Stimulated activated CD8-positive, alpha-beta memory T cell treated with anti-CD3 and anti-CD28 coated beads, Interleukin-15, amount 100 ng/mL, for 24 hours (primary cell): ENCODE measurements at places on chromosomes 1 and 21.
A peak's percentile ranks its signal among the peaks of the same experiment; 100 is the strongest.

- no peak for DNase-seq
Measured at GRCh38 chr1:150161747-150162581, 12.2 kb downstream of the PLEKHO1 start.

- DNase-seq: no peak
Measured at GRCh38 chr1:201561601-201562000, 22.7 kb downstream of the NAV1 start.

DNA sequence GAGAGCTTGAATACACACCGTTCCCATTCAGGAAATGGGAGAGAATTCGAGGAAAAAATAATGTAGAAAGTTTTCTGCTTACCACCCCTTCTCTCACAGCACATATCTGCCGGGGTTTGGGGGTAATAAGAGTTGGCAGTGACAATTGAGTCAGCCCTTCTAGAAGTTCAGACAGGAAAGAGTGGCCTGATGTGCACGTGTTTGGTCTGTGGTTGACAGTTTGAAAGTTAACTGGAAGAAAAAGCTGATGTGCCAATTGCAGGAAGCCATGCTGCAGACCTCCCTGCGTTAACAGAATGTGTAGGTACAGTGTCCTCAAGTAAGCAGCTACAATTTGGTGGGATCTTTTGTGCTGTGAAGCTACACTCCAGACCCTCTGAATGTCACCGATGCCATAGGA, 50.9 kb downstream of the DHX9 start:
- no peak for DNase-seq

DNA sequence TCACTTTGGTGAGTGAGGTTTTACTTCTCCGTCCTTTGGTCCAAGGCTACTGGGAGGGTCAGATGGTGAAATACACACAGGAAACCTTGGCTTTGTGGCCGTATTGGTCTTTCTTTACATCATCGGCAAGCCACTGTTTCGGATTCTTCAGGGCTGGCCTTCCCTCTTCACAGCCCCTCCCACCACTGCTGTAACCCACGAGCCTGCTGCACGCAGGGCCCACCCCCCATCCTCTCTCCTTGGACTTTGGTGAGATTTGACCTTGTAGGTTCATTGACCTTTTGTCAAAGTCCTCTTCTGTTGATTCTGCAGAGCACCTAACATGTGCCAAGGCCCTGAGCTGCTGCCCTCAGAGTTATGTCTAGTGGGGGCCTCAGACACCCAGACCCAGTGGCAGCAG, 328.6 kb downstream of the CAMTA1 start:
- DNase-seq: no peak

- no peak for DNase-seq
Measured at GRCh38 chr1:114554577-114554976, 26.8 kb downstream of the BCAS2 start.

- DNase-seq: no peak
Measured at GRCh38 chr1:1206966-1207531, 657 bp upstream of the TNFRSF18 start.

- no peak for DNase-seq
Measured at GRCh38 chr1:231274119-231274825, 33.3 kb downstream of the GNPAT start.

DNA sequence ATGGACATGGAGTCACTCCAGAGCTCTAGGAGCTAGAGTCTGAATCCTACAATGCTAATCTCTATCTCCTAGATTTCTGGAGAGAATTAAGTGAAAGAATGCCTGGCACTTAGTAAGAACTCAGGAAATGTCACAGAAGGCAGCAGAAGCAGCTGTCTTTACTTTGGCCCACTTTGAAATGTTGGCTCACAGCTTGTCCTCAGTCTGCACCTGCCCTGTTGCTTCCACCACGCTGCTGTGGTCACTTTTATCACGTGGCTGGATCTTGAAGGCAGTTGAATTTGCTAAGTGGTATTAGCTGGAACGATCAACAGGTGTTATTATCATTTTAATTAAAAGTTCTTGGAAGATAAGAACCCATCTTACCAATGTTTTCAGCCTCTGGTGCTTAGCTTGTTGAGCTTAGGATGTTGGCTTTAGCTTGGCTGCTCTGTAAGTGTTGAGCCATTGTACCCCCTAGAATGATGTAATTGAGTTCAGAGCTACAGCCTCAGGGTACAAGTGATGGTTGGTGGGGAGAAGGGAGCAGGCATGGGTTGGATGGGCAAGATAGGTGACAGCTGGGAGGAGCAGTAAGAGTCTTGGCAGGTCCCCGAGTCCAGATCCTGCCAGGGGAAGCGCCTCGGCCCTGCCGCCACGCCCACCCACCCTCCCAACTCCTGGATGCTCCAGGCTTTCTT, 41.9 kb upstream of the EPS8L3 start:
- no peak for DNase-seq

DNA sequence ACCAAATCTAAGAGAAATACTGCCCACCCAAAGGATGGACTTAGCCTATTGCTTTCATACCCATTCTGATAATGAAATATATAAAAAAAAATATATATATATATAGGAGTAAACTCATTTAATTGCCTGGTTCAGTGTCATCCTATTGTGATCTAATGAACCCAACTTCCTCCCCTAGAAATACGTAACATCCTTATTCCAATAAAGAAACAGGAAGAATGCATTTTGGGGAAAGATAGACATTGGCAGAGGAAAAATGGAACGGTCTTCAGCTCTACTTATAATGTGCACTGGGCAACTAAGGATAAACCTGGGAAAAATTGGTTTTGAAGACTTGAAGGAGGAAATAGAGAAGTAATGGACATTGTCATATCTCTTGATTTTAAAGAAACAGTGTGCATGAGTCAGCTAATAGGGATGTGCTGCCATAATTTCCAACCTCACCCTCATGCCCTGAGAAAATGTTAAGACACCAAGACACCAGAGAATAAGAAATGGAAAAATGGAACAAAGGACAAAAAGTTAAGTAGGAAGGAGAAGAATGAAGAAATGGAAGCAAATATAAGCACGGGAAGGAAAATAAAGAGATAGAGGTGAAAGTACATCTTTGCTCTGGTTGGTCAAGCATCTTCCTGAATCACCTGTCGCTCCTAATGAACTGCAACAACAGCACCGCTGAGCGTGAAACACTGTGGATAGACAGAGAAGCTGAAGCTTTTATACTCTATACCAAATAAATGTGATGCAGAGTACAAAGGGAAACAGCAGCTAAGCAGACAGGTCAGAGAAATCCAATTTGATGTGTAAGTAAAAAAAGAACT, 5.4 kb downstream of the UBR4 start:
- DNase-seq: no peak

GRCh38 chr1:208024406-208024805, 113.5 kb upstream of the CD34 start:
- DNase-seq: no peak

GRCh38 chr1:226754793-226755533, 15.9 kb upstream of the ITPKB start:
- no peak for DNase-seq

GRCh38 chr1:39795651-39796050, 7.0 kb upstream of the BMP8B start:
- no peak for DNase-seq

GRCh38 chr1:194866153-194866552, 1679.7 kb upstream of the B3GALT2 start:
- no peak for DNase-seq

DNA sequence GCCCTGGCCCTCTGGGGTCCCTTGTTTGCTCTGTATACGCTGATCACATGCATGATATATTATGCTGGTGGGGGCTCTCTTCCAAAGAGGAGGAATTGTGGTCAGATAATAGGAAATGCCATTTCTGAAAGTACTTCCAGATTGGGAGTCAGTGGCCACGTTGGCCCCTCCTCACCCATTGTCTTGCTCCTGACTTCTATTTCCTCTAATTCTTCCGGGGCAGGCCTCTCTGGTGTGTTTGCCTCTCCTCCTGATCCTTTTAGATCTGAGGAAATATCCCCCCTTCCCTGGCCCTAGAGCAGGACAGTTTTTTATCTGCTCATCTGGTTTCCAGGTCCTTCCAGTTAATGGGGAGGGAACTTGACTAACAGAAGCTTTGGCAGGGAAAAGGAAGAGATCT, 2.9 kb downstream of the VANGL2 start:
- no peak for DNase-seq

DNA sequence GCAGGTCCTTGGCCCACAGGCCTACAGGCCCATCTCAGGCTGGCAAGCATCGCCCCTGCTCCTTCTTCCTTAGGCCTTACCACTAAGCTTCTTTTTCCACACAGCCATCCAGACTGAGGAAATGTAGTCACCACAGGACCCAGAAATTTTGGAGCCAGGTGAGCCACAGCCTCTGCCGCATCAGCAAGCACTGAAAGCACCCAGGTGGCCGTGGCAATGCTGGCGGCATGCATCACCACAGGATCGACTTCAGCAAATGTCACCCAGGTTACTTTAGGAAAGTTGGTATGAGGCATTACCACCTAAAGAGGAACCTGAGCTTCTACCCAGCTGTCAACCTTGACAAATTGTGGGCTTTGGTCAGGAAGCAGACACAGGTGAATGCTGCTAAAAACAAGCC, 11.6 kb downstream of the PIGM start:
- no peak for DNase-seq

- DNase-seq: no peak
Measured at GRCh38 chr1:219176168-219176567, 2.5 kb downstream of the LYPLAL1 start.

- no peak for DNase-seq
Measured at GRCh38 chr1:51622455-51622913, 5.6 kb downstream of the OSBPL9 start.

- peak; percentile 22 for DNase-seq
Measured at GRCh38 chr21:36028127-36029069, 31.9 kb downstream of the SETD4 start.

DNA sequence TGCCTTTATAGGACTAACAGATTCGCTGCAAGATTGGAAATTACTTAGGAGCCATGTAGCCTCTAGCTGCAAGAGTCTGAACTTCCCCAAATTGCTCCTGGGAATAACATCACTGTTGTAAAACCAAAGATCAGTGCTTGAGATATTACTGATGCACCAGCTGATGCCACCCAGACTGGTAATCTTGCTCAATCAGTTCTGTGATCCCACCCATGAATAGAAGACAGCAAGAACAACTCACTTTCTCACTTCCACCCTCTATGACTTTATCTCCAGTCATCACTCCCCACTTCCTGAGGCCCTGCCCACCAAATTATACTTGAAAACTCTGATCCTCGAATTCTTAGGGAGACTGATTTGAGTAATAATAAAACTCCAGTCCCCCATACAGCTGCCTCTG, 1011.1 kb downstream of the PLA2G4A start:
- DNase-seq: no peak

DNA sequence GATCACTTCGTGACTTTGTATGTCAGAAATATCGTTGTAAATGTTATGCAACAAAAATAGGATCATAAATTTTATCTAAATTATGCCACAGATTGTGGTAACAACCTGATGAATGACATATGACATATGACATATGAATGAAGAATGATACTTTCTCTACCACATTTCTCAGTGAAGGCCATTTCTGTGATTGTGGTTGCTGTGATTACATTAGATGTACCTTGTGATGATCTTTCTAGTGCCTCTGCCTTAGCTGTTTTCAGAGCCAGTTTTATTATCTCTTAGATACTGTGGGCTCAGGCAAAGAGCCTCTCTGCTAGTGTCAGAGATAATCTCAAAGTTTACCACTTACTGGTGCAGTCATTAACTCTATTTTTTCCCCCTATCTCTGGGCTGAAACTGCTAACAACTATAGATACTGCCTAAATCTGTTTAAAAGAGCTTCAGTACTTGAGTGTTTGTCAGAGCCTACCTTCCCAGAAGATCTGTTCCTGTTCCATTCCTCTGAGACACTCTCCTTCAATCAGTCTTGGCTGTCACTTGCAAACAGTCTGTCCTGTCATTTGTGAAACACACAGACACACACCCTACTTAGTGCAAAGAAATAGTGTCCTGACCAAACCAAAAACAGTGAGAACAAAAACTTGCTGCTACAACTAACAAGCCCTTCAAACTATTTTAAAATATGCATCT, 55.5 kb downstream of the HMCN1 start:
- no peak for DNase-seq

- no peak for DNase-seq
Measured at GRCh38 chr1:180615493-180616290, 16.1 kb upstream of the XPR1 start.

DNA sequence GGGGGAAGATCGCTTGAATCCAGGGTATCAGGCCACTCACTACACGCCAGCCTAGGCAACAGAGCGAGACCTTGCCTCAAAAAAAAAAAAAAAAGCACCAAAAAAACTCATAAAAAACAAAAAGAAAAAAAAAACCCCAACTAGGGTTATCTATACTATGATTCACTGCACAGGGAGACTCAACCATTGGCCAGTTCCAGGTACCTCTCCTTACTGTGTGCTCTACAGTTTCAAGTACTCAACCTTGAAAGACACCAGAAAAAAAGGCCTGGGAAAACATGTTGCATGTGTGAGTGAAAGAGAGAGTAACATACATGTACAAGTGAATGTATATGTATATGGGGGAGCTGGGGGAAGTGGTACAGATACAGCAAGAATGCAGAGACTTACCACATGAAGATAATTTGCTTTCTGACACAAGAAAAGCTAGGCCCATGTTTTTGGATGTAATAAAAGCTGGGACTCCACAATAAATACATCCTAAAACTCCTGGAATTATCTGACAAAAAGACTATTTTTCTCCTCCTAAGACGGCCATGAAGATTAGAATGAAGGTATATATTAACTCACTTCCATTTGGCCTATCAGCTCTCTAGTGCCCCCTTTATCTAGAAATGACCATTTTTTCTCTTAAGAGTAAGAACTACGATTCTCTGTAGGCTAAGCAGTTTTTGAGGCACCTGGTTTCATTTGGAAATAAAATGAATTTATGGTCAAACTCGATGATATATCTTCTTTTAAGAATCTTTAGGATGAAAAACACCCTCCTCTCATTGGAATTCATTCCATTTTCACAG, 52.2 kb downstream of the SLC27A3 start:
- no peak for DNase-seq

DNA sequence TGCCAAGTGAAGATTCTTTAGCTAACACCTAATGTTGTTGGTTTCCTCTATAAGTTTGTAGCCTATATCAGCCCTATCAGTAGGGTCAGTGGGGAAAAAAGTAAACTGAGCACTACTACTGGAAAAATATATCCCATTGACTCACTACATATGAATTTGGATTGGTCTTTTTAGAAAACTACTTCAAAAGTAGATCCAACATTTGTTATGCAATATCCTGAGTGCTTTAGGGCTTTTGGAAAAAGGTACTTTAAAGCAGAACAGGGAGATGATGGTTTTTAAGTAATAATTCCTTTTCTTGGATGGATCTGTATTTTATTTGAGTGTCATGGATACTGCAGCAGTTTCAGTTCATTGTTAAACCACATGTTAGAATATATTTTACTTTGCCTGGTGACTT, 7.1 kb downstream of the C1orf21 start:
- DNase-seq: no peak

DNA sequence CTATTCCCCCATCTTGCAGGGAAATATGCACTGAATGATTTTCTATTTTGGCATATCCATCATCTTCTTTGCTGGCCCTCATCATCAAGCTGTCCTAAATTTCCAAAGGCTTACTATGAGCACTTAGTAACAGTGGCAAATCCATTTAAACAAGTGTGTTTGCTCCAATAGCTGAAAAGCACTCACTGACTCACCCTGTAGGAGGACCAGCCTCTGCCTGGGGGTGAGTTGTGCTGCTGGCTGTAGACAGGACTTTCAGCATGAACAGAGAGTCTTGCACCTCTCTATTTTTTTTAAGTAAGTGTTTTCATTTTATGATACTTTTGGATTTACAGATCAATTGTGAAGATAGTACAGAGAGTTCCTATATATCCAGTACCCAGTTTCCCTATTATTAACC, 97.3 kb downstream of the SLC35F3 start:
- no peak for DNase-seq
